Activated CD4-positive, alpha-beta memory T cell treated with anti-CD3 and anti-CD28 coated beads, Interleukin-2, amount 10 ng/mL, durations not matched to agents 7 days and 5 days (primary cell): ENCODE measurements at places on chromosomes 2 and 18. TPM values are rescaled to one million over a fixed set of nuclear protein-coding genes. Genes with fewer than 3 reads are reported as not detected.

DNA sequence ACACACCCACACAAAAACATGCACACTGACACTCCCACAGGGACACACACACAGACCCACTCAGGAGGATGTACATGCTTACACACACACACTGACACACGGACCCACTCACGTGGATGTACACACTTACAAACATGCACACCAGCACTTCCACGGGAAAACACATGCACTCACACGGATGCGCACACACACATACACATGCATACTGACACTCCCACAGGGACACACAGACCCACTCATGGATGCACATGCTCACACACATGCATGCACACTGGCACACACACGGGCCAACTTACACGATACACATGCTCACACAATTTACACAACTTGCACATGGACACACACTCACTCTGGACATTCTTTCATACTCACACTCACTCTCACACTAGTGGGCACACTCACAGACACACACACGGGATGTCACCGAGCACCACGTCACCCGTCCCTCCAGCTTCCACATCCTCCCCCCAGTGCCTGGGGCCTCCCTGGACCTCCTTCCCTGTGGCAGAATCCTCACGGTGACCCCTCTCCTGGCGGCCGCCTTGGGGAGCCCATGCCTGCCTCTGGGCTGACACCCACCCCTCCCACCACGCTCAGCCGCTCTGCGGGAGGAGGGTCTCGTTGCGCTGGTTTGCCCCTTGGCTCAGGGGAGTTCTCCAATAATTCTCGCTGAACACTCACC lies 58.5 kb downstream of the TWIST2 start:
- no peak for DNase-seq

- no peak for DNase-seq
Observed at GRCh38 chr2:204425821-204426220, 119.5 kb upstream of the PARD3B start.

The IL1R2 gene
- total RNA-seq: 0.81 TPM

DNA sequence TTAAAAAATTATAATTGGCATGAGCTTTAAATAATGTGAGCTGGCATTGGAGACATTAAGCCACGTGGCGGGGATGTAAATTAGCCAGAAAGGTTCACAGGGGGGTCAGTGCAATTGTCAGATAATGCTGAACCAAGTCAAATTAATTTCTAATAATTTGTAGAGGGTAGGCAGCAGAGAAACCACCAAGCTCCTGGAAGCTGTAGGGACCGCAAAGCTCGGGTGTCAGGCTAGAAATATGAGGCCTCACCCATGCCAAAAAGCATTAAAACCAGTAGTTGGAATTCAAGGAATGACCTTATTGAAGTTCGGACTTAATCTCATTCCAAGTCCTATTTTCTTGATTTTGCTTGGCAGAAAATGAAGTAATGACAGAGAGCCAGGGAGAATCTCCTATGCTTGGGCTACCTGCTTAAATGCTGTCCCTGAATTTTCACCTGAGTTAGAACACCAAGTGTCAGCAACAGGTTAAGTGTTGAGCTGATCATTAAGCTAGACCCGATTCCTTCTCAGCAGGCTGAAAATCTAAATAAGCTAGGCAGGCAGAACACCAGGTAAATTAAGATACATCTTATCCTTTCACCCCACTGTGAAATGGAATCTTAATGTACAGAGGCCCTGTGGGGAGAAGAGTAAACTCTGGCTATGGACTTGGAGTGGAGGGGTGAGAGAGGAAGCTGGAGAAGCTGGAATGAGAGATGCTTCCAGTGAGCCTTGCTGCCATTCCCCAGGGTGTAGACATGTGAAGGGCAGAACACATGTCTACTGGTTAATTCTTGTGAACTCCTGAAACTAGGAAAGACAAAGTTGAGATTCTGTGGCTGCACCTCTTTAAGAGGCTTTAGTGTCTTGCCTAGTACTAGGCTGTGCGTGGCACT lies 520.0 kb downstream of the SLC4A3 start:
- DNase-seq: no peak

DNA sequence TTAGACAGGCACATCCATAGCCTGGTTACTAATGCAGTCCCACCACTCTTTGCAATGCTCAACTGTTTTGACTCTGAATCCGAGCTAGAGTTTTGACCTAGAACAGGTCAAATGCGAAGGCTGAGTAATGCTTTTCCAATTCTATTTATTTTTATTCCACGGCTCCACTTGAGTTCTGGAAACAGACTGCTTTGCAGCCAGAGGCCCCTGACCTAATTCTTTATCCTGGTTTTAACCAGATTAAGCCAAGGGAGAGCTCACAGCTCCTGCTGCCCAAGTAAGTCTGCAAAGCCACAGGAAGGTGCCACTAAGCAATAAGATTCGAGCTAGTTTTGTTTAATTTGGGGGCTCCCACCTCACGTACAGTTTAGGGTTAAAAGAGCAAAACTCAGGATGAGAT lies 51.4 kb downstream of the MREG start:
- no peak for DNase-seq

The NDUFAF7 gene
- total RNA-seq: 19.4 TPM

GRCh38 chr18:38454764-38455469 lies 889.3 kb upstream of the CELF4 start:
- no peak for DNase-seq

The ABCG5 gene
- not detected for total RNA-seq
